ENCODE measurements at places on chromosomes 13 and 19.

- DNase-seq: no peak
Measured at GRCh38 chr13:35718084-35718483, 241.6 kb upstream of the MAB21L1 start.

- no peak for DNase-seq
Measured at GRCh38 chr19:31154021-31154420, 195.2 kb downstream of the TSHZ3 start.

DNA sequence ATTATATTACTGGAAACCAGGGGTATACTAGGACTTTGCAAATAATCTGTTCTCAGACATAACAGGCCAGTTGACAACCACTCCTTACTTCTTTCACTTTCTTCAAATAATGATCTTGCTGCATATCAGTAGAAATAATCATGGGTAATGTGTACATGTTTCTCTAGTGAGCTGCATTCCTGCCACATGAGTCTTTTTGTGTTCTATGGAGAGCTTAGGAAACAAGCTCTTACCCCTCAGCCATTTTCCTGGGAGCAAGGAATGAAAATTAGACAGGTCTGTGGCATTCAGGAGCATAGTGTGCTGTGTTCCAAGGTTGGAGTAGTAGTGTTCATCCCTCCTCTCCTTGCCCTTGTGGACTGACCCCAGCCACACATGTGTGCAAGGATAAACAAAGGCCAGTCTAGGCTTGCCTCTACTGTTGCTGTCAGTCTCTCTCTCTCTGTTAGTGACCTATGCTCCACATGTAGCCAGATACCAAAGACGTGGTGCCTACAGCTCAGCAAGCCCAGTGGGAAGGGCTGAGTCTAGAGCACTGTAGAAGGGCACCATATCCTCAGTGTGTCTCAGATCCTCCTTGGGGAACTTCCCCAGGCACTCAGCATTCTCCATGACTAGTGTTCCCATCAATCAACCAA lies 11.5 kb upstream of the OXGR1 start:
- DNase-seq: no peak

DNA sequence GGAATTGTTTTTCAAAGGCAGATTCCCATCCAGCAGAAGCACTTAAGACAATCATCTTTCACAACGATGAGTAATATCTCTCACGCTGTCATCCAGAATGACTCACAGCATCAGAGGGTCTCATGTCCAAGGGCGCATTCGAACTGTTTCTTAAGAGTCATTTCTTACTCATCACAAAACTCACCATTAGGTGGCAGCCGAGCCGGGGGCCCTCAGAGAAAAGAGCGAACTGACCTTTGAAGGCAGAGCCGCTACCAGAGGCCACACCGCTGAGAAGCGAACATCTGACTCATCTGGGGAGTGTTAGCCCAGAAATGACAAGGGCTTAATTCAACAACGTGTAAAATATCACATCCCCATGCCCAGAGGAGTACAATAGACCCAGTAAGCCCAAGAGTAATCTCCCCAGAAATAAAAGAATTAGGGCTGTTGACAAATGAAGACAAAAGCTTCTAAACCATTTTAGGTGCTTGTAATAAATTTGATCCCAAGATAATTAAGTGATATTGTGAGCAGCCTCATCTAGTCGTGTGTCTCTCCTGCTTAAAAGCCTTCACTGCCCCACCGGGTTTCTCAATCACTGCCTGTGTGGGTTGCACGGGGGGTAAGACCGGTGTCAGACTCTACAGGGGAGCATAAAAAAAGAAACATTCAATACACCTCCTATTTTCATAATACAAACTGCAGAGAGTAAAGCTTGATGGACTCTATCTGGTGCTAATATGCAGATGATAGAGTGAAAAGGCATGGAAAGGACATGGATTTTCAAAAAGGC lies 96.2 kb downstream of the CYSLTR2 start:
- DNase-seq: peak; percentile 33

DNA sequence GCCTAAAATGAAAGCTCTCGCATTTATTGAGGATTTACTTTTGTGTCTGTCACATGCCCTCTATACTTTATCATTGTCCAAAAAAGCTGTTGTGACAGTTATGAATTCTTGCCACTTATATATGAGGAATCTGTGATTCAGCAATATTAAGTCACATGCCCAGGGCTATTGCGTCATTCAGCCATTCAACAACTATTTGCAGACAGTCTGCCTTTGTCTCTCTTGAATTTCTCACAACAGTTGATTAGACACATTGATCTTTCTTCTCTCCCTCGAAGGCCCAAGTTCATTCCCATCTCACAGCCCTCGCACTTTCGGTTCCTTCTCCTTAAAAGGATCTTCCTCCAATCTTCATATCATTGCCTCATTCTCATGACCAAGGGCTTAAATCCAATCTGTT lies 342.6 kb downstream of the MZT1 start:
- DNase-seq: no peak

DNA sequence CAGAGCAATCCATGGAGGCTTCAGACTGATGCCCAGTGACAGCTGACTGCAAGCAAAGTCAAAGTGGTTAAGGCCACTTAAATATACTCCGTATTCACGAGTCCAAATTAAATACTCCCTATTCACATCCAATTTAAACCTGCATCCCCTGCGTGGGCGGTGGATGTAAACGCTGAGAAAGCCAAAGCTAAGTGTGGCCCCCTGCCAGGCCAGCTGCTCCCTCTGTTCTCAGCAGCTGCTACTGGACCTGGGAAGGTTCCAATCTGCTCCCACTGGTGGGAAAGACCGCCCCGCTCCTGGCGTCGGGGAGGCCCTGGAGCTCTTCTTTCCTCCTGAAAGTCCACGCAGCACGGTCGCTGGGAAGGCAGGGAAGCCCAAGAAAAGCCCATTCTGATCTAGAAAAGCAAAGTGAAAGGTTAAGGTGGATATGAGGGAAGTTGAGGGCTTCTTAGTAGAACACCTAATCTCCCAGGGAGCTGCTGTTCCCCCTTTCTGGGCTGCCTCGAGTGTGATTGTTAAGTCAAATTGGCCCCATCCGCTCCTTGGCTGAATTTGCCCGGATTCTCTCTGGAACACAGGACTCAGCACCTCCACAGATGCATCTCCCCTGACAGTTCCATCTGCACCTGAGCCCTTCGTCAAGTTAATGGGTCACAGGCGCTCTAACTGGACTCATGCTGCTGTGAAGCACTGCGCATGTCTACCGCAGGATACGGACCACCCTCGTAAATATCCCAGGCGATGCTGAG lies 205.5 kb downstream of the USP12 start:
- DNase-seq: peak; percentile 80

GRCh38 chr13:26475176-26476110 lies 82.0 kb upstream of the WASF3 start:
- DNase-seq: no peak

GRCh38 chr19:4495471-4495870 lies 22.8 kb downstream of the PLIN4 start:
- DNase-seq: no peak

GRCh38 chr13:88456151-88456550 lies 785.0 kb downstream of the SLITRK5 start:
- no peak for DNase-seq

GRCh38 chr13:54185785-54186184 lies 1157.2 kb downstream of the OLFM4 start:
- peak; percentile 64 for DNase-seq

DNA sequence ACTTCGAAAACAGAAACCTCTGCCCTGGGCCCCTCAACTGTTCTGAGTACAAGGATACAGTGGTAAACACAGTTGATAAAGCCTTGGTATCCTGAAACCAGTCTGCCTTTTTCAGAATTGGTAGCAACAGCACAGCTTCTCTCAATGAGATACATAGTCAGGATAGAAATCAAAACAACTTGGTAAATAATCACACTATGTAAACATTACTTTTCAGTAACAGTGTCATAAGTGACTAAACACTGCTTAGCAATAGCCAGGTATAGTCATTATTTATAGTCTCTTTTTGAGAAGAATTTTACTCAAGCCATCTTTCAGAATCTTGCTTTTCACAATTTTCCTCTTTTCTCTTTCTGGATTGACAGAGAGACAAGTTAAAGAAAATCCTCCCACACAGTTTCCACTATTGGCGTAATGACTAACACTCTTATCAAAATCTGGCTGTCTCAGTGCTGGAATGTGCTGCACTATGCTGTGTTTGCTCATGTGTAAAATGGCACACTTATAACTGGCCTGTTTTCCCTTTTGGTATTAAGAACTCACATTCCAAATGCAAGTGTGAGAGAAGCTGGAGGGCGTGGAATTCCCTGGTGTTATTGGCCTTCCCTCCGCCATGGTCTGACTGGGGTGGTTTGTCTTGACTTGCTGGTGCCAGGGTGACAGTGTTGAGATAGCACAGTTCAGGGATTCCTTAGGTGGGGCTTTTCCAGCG lies 368.8 kb downstream of the TDRD3 start:
- DNase-seq: no peak

GRCh38 chr13:29817604-29818378 lies 32.6 kb downstream of the UBL3 start:
- no peak for DNase-seq

- no peak for DNase-seq
Measured at GRCh38 chr13:50932091-50932490, 22.5 kb downstream of the RNASEH2B start.

DNA sequence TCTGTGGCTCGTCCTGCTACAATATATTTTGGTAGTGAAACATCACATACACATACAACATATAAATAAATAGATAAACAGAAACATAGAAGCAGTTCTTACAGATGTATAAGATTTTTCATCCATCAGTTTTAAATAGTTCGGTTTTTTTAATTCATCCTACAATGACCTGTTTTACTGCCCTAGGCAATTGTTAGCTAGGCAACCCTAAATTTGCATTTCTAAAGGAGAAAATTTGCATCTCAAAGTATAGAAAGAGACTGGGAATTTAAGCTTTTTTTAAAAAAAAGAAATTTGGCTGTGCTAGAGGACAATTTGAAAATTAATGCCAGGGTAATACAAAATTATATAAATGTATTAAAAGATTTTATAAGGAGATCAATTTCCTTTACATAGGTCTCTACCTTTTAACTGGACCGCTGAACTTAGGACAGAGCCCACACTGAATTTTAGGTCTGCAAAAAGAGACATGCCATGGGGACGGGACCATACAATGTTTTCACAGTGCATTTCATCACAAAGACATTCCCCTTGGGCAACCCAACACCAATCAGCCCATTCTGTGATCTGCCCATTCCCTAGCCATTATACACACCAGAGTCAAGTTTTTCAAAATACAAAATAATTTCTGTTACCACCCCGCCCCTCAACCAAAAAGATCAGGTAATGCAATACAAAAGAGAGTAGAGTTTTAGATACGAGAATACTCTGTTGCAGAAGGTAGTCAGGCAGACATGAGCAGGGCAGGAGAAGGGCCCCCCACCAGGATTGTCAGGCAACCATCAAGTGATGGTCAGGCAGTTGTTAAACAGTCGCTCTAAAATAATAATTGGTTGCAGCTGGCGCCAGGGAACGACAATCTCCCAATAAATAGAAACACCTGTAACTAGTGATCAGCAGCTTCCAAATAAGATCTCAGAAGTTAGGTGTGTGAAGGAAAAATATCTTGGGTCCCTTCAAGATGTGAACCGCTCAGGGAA lies 299.7 kb upstream of the SGCG start:
- DNase-seq: no peak

DNA sequence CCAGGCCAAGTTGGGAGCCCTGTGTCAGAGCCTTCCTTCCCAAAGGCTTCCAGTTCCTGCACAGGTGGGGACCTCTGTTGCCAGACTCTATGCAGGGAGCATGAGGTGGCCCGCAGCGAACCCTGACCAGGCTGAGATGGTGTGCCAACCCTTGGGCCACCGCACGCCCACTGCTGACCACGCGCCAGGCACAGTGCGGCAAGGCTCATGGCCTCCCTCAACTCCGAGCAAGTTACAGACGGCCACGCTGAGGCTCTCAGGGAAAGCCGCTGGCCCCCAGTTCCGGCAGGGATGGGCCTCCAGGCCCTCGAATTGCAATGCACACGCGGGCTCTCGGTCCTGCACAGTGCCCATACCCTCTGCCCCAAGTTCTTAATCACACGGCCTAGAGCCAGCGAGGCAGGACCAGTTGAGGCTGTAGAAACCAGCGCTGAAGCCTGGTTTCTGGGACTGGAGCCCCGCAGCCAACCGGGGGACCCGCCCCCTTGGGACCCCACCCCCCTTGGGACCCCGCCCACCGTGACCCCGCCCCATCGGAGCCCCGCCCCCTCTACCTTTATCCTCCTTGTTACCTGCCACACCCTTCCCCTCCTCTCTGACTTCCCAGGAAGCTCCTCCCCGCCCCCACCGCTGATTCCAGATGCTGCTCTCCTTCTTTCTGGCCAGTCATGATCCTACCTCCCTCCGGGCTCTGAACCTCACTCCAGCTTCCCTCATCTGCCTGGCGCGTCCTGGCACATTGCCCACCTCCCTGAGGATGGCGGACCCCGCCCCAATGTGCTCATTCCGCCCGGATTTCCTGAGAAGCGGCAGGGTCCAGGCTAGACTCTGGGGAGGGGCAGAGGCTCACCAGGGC lies 6.0 kb downstream of the PEX11G start:
- DNase-seq: peak; percentile 90

GRCh38 chr19:47660435-47660832 lies 51.5 kb downstream of the BICRA start:
- no peak for DNase-seq

DNA sequence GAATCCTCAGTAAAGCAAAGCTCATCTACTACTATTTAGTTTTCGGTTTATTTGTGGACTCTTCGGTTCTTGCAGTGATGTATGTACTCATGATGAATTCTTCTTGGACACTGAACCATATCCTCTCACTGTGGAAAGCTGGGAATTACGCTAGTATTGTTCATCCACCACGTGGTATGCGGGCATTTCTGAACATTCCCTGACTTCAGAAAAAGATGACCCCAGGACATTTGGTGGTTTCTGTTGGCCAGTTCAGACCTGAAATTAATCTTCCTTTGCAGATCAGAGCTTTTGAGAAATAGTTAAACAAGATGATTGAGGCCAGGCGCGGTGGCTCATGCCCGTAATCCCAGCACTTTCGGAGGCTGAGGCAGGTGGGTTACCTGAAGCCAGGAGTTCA lies 25.3 kb upstream of the FBN3 start:
- no peak for DNase-seq

GRCh38 chr13:110220471-110220870 lies 86.5 kb downstream of the COL4A1 start:
- no peak for DNase-seq
